ENCODE measurements at places on chromosomes 13 and 19.

DNA sequence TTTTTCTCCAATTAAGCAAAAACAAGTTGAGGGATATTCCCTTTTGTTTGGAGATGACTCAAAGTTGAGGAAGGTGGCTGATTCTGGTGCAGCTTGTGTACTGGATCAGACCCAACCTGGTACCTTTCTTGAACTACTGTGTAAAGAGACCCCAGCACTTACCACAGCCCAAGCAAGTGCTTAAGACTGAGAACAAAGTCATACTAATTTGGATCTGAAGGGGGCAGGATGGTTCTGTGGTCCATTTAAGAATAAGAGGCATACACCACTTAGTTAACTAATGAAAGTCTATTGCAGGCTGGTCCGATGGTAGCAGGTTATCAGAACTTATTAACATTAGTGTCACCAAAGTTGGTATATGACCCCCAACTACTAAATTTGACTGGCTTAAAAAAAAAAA lies 6.3 kb downstream of the THSD1 start:
- no peak for DNase-seq

DNA sequence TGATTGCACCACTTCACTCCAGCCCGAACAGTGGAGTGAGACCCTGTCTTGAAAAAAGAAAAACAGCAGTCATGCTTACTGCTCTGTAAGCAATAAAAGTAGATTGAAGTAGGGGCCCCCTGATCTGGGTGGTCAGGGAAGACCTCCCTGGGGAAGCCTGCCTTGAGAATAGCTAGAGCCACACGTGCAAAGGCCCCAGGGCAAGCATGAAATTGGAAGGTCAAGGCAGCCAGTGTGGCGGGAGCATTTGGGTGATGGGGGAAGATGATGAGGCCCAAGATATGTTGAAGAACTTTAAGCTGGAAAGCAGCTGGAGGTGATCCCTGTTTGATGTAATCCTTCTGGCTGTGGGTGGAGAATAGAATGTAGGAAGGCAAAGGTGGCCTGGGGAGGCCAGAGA lies 104.4 kb downstream of the SIPA1L3 start:
- DNase-seq, result no peak

- DNase-seq, result no peak
Observed at GRCh38 chr13:42798118-42798517, 16.7 kb downstream of the FAM216B start.

DNA sequence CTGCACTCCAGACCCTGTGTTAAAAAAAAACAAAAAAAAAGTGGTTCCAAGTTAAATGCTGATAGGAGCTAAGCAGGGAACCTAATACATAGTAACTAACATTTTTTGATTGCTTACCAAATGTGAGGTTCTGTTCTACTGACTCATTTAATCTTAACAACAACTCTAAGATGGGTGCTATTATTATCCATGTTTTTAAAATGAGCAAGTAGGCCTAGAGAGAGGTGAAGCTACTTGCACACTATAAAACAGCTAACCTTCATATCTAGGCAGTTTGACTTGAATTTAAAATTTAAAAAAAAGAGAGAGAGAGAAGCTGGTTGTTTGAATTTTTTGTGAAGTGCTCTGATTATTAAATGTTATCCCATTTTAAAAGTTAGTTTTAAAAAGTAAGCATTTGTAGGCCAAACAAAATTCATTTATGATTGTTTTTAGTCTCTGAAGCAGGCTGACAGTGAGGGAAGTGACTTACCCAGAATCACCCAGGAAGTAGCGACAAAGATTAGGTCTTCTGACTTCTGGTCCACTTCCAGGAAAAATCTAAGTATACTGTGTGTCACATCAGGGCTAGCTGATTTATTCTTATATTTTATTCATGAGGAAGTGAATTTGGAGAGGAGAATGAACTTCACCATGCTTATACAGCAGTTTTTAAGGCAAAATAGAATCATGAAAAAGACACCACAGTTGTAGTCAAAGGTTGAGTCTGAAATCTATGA lies 2.4 kb downstream of the SIGLECL1 start:
- no peak for DNase-seq

GRCh38 chr13:110199046-110199831 lies 107.7 kb downstream of the COL4A1 start:
- no peak for DNase-seq

- DNase-seq, result no peak
Observed at GRCh38 chr13:85729296-85729695, 69.9 kb downstream of the SLITRK6 start.

DNA sequence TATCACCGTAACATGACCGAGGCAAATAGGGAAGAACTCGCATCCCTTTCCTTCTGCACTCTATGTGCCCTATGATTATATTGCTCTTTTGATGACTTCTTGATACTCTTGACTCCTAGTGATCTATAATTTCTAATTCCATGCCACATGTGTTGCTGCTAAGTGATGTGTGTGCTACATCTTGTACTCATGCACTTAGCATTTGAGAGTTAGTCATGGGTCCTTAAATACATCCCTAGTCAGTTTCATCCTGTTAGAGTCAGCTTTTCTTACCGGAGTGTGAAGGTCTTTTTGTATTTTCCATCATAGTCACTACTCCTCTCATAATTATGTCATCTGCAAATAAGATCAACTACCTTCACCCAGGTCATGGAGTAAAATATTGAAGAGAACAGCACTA lies 30.2 kb downstream of the RXFP2 start:
- no peak for DNase-seq

- no peak for DNase-seq
Observed at GRCh38 chr13:41056826-41057711, 4.2 kb upstream of the WBP4 start.

DNA sequence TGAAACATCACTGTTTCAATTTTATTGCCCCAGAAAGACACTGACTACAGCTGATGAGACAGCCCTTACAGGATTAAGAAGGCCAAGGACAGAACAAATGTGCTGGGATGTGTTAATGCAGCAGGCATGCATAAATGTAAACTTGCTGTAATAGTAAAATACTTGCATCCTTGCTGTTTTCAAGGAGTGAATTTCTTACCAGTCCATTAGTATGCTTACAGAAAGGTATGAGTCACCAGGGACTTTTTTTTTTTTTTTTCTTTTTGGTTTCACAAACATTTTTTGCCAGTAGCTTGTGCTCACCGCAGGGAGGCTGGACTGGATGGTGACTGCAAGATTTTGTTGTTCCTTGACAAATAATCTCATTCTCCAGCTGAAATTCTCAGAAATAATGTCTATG lies 55.1 kb downstream of the GPR180 start:
- DNase-seq, result no peak

- no peak for DNase-seq
Observed at GRCh38 chr13:106906426-106906996, 338.6 kb upstream of the ARGLU1 start.

DNA sequence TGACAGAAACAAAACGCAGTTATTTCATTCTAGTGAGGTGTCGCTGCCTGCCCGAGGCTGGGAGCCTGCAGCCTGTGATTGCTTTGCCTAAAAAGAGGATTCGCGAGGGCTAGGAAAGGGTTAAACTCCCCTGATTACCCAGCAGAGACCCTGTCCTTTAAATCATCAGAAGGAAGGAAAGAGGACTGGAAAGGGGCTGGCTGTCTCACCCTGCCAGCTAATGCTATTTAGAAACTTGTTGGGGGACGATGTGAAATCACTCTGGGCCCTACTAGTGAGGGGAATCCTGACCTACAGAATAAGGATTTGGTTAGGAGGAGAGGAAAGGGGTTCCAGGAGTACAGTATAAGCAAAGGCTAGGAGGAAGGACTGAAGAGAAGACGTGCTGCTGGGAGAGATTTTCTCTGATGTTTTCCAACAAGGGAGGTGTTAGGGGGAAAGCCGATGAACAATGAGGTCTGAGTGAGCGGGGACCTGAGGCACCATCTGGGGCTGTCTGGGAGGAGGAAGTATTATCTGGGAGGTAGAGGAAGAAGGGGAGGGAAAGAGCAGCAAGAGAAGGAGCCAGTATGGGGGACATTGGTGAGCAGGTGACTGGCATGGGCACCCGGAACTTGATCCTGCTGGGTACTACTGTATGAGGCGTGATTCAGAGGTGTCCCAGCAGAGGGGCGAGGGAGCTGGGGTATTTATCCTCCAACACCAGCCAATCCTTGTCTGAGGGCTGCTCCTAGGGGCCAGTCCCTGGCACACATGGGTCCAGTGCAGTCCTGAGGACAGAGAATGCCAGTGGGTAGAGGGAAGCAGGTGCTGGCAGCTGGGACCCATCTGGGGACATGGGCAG lies 55.7 kb upstream of the PTPRS start:
- no peak for DNase-seq

- no peak for DNase-seq
Observed at GRCh38 chr13:110046811-110047210, 260.1 kb downstream of the COL4A1 start.

DNA sequence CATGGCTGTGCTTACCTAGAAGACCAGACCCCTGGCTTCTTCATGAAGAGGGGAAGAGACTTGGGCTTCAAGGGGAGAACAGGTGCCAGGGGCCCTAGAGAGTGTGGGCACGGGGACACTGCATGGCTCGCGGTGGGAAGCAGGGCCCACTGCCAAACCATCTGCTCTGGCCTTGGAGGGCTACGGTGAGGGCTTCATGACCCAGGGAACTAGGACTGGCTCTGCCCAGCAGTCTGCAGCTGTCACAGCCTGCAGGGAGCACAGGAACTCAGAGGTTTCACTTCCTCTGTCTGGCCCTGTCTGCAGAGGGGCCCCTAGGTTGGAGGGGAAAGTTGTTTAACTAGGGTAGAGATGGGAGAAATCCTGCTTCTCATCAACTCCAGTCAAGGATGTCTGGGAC lies 4.3 kb downstream of the ERCC1 start:
- no peak for DNase-seq
